ENCODE measurements at places on chromosomes 3 and 15.

- no peak for DNase-seq
Observed at GRCh38 chr3:13836658-13837587, 42.9 kb downstream of the WNT7A start.

- DNase-seq, result no peak
Observed at GRCh38 chr3:55508335-55508734, 21.2 kb upstream of the WNT5A start.

DNA sequence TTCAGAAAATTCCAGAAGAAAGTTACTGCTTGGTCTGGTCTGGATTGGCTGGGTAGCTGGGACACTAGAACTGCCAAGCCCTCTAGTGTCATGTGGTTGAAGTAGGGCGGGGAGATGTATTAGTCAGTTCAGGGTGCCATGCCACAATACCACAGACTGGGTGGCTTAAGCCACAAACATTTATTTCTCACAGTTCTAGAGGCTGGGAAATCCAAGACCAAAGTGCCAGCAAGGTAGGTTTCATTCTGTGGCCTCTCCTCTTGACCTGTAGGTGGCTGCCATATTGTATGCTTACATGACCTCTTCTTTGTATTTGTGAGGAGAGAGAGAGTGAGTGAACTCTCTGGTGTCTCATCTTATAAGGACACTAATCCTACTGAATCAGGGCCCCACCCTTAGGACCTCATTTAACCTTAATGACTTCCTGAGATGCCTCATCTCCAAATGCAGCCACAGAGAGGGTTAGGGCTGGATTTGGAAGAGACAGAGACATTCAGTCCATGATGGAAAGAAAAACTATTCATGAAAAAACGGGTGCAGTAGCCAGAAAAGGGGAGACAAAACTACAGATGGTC lies 18.1 kb upstream of the ZSCAN2 start:
- DNase-seq, result no peak

DNA sequence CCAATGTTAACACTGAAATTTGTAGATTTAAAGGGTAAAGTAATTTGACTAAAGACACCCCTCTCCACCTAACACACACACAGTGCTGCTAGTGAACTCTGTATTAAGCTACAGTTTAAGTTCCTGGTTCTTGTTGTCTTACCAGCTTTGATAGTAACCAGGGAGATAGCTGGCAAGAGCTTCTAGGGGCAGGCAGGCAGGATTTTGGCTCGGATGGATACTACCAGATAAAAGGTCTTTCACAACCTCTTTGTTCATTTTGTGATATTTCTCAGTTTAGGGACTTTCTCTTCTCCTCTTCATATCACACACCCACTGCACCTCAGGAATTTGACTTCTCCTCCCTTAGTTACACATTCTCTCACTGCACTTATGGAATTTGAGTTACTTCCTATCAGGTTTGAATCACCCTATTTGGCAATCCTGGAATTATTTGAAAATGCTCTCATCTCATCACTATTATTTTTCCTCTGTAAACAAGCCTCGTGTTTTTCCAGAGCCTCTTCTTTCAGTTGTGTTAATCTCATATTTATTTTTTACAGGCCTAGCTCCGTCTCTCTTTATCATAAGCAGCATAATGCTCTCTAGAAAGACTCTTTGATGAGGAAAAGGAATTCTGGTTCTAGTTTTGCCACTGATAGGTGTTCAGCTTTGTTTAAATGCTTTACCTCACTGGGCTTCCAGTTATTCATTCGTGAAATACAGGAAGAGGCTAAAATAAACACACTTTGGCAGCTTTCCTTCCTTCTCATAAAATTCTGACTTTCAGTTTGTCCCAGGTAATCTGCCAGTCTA lies 23.0 kb upstream of the CLDN1 start:
- DNase-seq, result no peak

GRCh38 chr3:182631183-182632076 lies 161.9 kb upstream of the ATP11B start:
- DNase-seq, result no peak

- no peak for DNase-seq
Observed at GRCh38 chr3:130916507-130917167, 22.8 kb downstream of the ATP2C1 start.

GRCh38 chr3:46667061-46667621 lies 26.3 kb downstream of the ALS2CL start:
- DNase-seq, result peak; percentile 14

GRCh38 chr3:44114142-44114541 lies 127.5 kb upstream of the TOPAZ1 start:
- DNase-seq, result no peak

GRCh38 chr3:103712320-103713008 lies 1277.6 kb downstream of the ZPLD1 start:
- no peak for DNase-seq

DNA sequence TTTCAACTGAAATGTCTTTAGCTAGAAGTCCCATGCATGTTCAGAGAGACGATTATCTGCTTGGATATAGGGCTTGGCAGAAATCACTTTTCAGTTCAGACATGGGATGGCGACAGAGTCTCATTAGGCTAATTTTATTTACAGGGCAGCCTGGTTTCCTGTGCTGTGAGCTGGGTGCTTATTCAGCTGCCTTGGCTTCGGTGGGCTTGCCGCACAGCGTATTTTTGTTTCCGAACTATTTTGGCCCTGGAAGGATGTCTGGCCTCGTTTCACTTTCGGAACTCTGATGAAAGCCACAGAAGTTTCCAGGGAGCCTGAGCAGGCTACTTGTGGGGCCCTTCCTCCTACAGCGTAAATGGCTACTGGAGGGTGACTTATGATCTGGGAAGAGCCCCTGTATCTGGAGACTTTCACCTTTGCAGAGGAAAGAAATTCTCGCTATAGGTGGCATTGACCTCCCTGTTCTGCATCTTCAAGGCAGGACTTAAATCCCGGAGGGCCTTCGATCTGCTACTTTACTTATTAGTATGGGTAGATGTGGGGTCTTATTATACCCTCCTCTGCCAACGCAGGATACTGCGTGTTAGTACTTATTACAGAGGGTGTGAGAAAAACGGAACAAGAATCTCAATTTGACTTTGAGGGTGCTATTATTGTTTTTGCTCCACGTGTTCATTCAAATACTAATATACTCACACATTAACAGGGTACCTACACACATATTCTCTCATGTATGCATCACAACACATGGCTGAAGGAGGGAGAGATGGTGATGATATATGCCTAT lies 364.0 kb upstream of the RBMS3 start:
- DNase-seq, result no peak

GRCh38 chr15:33200444-33200843 lies 5.9 kb upstream of the FMN1 start:
- no peak for DNase-seq

DNA sequence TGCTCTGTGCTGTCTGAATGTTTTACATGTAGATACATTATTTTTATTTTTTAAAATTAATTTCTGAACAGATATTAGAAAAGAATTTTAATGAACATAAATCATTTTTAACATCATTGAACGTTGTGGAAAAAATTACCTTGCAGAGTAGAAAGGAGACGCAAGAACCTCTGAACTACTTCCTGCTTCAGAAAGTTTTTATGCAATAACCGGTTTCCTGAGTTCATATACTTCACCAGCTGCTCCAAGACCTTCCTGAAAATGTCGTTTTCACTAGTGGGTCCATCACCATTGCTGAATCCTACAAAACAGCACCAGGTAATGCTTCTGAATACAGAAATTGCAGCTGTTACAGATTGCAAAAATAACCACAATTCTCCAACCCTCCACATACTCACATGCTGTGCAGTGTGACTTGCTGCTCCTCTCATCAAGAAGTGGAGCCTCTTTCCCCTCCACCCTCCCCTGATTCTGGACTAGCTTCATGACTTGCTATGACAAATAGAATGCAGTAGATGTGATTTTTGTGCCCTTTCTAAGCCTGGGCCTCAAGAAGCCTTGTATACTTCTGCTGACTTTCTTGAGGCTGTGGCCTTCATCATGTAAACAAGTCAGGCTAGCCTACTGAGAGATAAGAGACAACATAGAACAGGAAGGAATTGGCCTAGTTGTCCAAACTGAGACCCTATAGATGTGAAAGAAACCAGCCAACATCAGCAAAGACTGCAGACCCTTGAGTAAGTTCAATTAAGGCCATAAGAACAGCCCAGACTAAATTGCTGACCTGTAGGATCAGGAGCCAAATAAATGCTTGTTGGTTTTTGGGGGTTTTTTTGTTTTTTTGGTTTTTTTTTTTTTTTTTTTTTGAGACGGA lies 80.4 kb downstream of the TRANK1 start:
- no peak for DNase-seq

DNA sequence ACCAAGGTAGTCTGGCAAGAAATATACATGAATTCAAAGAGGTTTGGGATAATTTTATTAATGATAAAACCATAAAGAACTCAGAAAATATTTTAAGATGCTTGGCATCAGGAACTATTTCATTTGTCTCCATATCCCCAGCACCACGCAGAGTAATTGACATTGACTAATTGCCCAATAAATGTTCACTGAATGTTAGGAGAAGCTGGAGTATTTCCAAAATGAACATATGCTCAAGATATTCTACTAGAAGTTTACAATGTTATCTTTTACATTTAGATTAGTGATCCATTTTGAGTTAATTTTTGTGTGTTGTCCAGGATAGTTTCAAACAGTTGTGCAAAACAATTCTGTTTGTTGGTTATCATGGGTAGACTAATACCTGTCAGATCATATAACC lies 298.8 kb upstream of the CTDSPL start:
- DNase-seq, result no peak

- no peak for DNase-seq
Observed at GRCh38 chr3:53202331-53203015, 41.5 kb downstream of the PRKCD start.

DNA sequence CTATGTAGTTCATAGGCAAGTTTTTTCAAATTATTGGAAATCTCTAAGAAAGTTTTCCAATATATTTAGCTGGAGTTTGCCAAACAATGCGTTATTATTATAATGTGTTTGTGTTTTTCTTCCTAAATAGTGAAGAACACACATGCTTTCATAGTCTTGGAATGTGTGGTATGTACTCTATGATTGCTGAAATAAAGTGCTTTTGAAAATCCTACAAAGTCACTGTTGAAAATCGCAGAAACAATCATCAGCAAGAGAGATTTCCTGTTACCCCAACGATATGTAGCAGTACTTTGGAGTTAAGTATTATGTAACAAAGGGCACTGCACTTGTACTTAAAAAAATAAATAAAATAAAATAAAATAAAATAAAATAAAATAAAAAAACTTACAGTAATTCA lies 796.2 kb downstream of the NAALADL2 start:
- no peak for DNase-seq

- no peak for DNase-seq
Observed at GRCh38 chr3:58034738-58035523, 26.7 kb downstream of the FLNB start.

- no peak for DNase-seq
Observed at GRCh38 chr3:67037615-67038014, 39.5 kb downstream of the KBTBD8 start.

DNA sequence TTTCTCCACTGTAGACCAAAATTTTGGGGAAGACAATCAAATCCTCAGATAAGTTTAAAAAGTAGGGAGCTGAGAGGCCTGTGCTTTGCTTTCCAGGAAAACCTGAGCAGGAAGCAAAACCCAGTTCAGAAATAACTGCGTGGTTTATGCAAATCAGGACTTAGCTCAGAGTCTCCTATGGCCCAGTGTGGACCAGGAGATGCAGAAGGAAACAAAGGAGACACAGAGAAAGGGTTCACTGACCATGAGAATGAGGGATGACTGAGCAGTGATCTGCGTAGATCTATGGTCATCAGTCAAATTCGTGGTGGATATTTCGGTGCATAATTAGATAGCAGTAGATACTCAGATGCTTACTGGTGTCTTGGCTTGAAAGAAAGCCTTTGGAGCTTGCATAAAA lies 196.6 kb downstream of the TPRG1 start:
- DNase-seq, result no peak

DNA sequence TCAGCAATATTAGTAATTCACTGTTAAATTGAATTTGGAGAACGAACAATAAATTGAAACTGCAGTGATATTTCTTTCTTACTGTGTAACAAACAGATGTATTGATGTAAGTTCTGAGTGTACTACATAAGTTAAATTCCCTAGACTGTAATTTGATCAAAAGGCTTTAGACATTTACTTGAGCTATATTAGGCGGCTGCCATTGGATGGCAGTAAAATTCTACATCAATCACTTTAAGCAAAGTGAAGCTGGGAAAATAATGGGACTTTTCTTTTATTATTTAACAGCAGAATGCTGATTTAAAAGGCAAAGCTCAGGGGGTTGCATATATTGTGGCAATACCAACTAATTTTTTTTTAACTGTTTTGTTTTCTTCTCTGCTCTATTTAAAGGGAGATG lies 212.6 kb upstream of the PLSCR5 start:
- no peak for DNase-seq

DNA sequence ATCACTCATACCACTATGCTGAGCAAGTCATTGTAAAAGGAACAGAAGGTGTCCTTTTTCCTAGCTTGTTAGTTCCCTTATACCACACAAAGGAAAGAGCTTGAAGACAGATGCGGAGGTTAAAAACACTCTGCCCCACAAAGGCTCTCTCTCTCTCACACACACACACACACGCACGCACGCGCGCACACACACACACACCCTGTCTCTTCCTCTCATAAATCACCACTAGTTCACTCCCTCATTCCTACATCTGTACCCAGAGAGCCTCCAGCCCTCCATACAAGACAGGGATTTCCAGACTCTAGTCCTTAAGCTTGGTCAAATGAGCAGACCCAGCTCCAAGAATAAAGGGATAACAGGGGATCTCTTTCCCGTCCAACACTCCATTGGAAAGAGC lies 120.1 kb upstream of the THBS1 start:
- no peak for DNase-seq

DNA sequence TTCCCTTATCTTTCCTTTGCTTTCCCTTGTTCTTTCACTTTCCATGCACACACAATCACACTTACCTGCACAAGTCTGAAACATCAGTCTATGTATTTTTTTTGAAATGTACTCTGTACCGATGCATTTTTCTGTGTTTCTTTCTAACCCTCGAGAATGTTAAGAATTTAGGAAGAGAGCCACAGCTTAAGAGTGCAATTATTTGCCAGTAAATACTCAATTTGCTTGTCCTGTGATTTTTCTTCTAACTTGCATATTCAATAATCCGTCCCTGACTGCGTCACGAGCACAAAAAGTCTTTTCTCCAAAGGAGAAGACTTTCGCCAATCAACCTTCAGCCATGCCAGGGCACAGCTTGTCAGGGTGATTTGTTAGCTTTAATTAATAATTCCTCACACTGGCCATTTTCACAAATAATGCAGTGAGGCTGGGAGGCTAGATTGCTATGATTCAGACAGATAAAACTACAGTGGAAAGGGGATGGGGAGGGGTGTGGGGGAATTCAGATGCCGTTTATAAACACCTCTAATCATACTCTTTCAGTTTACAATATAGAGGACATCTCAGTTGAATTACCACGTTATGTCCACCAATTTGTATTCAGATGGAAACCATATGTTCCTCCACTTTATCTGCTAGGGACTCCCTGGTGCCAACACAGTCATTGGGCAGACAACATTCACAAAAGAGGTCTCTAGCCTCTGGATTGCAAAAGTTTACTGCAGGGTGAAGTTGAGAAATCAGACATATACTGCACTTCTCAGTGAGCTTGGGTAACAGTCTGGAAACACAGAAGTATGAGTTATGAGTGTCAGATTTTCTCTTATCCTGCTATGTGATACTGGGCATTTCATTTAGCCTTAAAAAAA lies 388.0 kb downstream of the ZBTB20 start:
- DNase-seq, result no peak

GRCh38 chr3:15460891-15461531 lies 33.6 kb downstream of the EAF1 start:
- DNase-seq, result no peak
